DMS 273 treated with DMSO at 0.1 percent for 48 hours (cell line): ENCODE measurements at places on chromosomes 6 and 20.

DNA sequence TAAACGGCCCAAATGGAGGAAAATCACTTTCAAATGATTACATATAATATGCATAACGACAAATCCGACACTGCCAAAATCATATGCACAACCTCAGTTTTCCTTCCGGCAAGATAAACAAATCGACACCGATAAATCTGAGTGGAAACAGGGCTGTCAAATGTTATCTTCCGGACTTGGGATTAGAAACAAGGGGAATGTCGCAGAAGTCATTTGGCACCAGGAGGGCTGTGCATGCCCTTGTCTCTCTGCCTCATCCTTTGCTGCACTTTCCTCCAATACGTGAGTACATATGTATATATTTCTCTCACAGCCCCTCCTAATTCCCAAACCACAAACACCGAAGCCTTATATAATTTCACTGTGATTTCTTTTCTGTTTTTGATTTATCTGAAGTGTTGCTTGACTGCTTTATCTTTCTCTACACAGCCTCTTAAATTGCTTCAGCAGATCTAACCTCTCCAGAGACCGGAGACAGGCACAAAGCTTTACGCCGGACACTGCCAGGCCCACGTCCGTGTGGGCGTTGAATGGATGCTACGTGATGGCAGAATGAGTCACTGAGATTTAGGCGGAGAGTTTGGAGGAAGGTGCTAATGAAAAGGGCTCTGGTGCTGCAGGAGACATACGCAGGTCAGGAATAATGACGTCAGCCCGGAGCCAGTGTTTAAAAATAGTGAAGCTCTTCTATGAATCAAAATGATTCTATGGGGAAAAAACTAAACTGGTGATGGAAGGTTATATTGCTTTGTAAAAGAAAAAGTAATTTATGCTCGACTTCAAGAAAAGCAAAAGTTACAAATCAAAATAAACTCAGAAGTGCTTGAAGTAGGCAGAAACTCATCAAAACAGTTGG lies 21.0 kb upstream of the PRELID3B start:
- peak; percentile 27 for DNase-seq

GRCh38 chr6:6751619-6752023 lies 163.1 kb downstream of the LY86 start:
- no peak for DNase-seq

GRCh38 chr20:62846166-62846890 lies 15.3 kb downstream of the TCFL5 start:
- DNase-seq = peak; percentile 93

DNA sequence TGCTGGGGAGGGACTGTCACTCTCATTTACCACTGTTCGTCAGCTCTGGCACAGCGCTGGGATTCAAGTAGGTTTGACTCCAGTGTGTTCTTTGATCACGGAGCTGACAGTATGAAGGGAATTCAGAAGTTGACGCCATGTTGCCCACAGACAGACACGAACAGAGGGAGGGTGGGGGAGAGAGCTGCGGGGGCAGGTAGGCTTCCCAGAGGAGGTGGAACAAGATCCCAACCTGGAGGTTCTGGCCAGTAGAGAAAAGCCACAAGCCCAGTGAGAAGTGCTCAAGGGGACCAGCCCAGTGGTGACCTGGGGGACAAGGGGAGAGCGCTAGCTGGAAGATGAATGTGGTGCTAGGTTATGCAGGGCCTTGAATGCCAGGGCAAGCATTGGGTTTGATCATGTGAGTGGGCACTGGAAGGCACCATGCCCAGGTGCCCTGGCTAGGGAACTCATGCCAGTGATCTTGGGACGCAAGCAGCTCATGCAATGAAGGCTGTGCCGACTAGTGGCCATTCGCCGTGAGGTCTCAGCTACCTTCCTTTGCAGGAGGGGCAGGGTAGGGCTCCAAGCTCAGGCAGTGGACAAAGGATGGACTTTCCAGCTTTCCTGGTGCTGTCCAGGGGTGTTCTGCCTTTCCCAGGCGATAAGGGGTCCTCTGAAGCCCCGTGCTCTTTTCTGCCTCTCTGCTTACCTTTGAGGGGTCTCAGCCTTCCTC lies 50.4 kb upstream of the APCDD1L start:
- DNase-seq = no peak
